ENCODE measurements at places on chromosomes 3 and 15. TPM values are rescaled to one million over a fixed set of nuclear protein-coding genes. Genes with fewer than 3 reads are reported as not detected.

TMEM207 gene
- total RNA-seq: not detected

MYZAP gene
- not detected for total RNA-seq

FOXL2 gene
- total RNA-seq: not detected

WDR93 gene
- not detected for total RNA-seq

ZNF774 gene
- total RNA-seq: 2.1 TPM
